Stimulated activated CD4-positive, alpha-beta T cell treated with anti-CD3 and anti-CD28 coated beads, Interleukin-2, amount 100 ng/mL, for 48 hours (primary cell): ENCODE measurements at places on chromosomes 13 and 19.

DNA sequence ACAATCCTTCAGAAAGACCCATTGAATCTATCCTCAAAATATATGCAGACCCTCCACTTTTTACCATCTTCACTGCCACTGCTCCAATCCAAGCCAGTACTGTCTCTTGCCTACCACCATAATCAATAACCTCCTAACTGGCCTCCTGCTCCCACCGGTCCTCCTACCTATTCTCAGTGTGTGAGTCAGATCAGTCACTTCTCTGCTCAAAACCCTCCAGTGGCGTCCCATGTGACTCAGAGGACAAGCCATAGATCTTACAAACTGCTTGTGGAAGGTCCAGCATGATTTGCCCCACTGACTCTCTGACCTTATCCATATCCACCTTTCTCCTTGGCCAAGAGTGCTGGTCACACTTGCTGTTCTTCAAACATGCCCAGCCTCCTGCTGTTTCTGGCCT is 23.4 kb upstream of the MBNL2 start:
- DNase-seq: no peak

GRCh38 chr19:35350591-35350990 is 2.9 kb downstream of the FFAR1 start:
- DNase-seq: no peak

DNA sequence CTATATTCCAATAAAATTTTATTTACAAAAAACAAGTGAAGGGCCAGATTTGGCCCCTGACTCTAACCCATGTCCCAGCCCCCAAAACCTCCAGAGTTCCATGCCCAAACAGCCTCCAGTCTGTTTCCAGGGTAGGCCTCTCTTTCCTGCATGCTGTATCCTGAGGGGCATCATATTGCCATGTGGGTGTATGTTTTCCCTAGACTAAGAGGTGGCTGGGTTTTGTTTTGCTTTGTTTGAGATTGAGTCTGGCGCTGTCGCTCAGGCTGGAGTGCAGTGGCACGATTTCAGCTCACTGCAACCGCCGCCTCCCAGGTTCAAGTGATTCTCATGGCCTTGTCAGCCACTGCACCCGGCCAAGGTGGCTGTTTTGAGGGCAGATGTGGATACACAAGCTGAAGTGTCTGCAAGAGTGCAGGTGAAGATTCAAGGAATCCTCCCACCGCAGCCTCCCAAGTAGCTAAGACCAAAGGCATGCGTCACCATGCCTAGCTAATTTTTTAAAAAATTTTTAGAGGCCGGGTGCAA is 23.6 kb upstream of the LSM14A start:
- DNase-seq: no peak

DNA sequence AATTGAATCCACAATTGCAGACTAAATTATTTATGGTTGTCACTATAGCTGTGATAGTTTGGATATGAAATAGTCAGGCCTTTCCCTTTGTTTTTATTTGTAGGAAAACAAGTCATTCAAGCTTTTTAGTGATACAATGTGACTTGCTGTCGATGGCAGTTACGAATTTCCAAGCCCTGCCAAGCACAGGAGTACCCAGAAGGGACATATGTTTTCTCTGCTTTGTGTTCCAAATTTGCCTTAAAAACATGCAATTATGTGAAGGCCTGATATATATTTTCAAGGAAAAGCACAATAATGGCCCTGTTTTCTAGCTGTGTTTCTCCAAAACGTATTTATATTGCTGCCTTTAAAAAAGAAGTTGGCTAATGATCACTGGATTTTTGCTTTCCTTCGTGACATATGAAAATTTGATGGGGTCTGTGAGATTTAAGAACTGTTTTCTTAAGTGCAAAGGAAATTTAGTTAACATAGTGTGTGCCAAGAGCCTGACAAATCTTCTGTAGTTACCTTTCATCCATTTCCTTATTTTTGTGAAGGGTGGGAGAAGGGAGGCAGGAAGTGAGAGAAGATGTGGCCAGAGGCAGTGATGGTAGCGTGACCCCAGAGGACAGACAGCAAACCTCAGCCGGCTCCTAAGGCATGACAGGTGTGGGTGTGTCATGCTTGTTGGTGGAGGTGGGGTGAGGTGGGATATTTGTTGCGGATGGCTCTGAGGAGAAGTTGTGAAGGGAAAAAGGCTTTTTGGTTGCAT is 79.6 kb downstream of the TEX26 start:
- DNase-seq: no peak

DNA sequence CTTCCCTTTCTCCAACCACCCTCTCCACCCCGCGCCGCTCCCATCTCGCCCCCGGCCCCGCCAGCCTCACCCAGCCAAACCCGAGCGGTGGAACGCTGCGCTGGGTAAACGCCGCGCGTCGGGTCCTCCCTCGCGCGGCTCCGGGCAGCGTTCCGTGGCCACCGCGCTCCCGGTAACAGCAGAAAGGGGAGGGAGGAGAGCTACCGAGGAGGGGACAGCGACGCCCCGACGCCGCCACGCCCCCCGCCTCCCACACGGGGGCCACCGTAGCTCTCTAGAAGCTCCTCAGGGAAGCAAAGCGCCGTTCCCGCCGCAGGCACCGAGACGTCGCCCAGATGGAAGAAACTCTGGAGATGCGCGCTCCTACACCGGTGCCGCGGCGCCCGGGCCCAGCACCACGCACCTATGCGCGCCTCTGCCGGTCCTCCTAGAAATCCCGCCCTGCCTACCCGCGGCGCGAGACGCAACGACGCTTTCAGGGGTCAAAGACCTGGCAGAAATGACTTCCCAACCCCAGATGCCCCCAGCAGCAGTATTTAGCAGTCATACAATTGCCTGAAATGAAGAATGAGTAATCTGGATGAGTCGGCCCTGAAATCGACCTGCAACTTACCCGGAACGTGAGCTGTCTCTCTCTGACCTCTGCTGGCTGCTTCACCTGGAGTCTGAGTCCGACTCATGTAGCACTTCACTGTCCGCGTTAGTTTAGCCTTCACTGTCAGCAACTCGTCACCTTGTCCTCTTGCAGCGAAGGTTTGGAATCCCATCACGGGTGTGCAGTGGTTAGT is at the start of gene RUBCNL:
Gene RUBCNL, minus strand, starts transcription at position 189 of the 788 bp plus-strand sequence. CDS start 14,777 bp downstream, outside the sequence.
- DNase-seq: peak; percentile 11

DNA sequence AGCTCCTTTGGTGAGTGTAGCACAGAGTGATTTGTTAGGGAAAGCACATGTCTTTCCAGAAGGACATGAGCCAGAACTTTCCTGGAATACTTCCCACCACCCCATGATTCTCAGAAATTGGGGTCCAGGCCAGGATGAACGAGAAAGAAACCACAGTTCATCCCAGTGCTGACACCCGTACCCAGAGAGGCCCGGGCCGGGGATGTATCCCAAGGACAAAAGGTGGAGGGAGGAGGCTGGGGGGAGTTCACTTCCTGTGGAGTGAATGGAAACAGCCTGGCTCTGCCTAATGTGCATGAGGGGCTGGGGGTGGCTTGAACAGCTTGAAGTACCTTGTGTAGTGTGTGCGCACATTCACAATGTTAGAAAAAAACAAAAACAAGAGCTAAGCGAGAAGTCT is 47.5 kb downstream of the CDADC1 start:
- DNase-seq: no peak

GRCh38 chr13:43787997-43788396 is 1.2 kb upstream of the ENOX1 start:
- DNase-seq: no peak

GRCh38 chr19:50977626-50978025 is 6.1 kb downstream of the KLK7 start:
- no peak for DNase-seq

GRCh38 chr19:46528601-46529590 is 33.2 kb upstream of the PNMA8B start:
- no peak for DNase-seq

DNA sequence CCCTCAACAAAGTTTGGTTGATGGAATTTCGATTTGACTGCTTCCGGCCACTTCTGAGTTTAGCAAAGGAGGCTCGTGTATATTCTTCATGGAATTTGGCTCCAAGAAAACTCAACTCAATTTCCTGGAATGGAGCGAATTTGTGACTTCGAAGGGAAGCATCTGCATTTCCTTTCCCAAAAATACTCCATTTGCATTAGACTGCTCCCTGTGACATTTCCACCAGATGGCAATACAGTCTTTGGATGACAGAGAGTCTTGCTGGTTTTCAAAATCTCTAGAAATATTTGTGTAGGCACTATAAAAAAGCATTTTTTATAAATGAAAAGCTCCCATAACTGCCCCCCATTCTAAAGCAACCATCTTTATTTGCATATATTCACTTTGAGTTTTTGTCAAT is 4.1 kb downstream of the C1QTNF9 start:
- no peak for DNase-seq

DNA sequence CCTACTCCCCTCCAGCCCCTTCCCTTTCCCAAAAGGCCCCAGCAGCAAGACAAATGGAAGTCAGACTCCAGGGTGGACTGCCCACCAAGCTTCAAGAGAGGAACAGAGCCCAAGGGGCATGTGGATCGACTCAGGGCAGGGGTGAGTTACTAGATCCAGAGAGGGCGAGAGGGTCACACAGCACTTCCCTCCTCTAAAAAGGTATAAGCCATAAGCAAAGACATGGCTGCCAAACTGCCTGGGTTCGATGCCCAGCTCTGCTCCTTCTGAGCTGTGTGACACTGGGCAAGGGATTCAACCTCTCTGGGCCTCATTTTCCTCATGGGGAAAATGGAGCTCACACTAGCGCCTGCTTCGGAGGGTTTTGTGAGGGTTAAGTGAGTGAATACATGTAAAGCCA is 3.8 kb downstream of the PPP1R14A start:
- no peak for DNase-seq

DNA sequence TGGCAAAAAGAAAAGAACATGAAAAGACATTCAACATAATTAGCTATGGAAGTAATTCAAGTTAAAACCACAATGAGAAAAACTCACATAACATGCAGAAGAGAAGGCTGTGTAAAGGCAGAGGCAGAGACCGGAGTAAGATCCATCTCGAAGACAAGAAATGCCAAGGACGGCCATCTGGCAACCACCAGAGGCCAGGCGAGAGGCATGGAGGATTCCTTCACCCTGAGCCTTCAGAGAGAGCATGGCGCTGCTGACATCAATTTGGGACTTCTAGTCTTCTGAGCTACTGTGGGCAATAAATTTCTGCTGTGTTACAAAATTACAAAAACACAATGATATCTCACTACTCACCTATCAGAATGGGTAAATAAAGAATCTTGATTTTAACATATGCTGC is 381.0 kb downstream of the TSHZ3 start:
- no peak for DNase-seq

DNA sequence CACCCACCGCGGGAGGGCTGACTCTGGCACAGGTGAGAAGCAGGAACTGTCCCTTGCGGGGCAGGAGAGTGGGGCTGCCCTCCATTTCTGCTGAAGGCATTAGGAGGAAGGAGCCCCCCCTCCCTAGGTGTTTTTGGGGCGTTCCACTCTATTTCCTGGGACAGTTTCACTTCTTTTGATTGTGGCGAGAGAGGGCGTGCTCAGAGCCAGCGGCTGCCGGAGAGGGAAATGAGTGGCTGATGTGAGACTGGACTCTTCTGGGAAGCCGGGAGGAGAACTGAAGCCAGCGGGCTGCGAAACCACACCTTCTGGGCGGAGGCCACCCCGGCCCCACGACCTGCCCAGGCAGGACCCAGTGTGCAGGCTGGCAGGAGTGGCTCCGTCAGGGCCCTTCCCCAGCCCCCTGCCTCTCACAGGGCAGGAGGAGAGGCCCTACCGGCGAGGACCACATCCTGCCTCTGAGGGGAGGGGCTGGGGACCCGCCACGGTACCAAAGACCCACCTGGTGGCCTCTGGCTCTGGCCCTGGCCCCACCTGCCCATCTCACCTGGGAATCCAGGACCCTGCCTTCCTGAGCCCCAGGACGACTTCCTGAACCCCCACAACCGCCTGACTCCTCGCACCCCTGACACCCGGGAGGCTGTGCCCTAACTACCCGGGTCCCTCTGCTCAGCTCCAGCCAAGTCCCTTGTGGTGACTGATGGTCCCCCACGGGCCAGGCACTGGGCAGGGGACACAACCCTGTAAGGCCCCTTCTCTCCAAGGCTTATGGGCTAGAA is 25.9 kb downstream of the MPND start:
- peak; percentile 58 for DNase-seq

GRCh38 chr13:112078216-112078615 is 11.3 kb downstream of the SOX1 start:
- no peak for DNase-seq

DNA sequence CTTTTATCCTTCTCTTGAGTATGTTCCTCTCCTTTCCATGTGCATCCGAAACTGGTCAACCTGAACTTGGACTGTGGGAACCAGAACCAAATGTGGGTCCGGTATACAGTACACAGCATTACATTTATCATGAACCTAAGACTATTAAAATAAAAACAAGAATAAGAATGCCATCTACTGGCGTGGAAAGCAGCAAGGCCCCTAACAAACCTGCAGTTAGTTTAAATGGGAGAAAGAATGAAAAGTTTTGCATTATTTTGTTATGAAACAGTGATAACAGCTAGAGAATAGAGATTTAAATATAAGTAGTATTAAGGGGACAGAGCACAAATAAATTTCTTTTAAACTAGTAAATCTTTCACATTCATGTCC is 159.5 kb downstream of the RBM26 start:
- DNase-seq: no peak

GRCh38 chr13:49165798-49166752 is 54.1 kb upstream of the MLNR start:
- no peak for DNase-seq

GRCh38 chr13:105219651-105220050 is 1315.8 kb downstream of the EFNB2 start:
- no peak for DNase-seq

DNA sequence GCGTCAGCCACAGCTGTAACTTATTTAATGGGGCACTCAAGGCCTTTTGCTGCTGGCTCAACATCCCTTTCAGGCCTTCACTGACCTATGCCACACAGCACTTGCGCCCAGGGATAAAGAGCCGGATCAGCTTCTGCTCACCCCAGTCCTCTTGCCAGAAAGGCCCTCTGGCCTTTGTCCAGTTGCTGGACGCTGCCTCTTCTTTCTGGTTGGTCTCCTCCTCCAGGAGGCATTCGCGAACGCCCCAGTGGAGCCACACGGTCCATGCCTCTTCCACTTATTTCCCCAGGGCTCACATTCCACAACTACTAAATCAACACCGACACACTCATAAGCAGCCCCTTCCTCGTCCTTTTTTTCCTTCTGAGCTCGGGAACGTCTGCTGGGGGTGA is 3.7 kb upstream of the ZNF329 start:
- no peak for DNase-seq

DNA sequence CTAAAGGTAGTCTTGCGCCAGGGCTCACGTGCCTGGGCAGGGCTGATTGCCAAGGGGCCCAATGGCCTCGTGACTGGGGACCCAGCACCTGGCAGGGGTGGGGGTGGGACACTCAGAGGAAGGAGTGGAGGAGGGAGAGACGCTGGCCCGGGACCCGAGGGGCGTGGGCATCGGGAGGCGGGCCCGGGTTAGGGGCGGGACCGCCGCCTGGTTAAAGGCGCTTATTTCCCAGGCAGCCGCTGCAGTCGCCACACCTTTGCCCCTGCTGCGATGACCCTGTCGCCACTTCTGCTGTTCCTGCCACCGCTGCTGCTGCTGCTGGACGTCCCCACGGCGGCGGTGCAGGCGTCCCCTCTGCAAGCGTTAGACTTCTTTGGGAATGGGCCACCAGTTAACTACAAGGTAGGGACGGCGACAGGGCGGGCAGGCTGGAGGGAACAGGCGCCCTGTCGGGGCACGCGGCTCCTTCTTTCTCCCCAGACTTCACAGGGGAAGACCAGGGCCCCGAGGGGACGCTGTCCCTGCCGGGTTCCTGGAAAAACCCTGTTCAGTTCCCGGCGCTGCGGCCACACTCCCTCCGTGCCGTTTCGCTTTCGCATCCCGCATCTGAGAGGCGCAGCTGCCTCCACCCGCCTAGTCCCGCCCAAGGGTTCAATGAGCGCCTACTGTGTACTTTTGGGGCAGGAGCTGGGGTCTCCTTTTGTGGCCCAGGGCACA is at the start of gene IFI30:
Gene IFI30, plus strand, starts transcription at position 242 of the 717 bp plus-strand sequence. Its CDS starts 29 bp downstream, at position 271.
- peak; percentile 63 for DNase-seq
